ENCODE measurements at places on chromosomes 13 and 19. TPM values are rescaled to one million over a fixed set of nuclear protein-coding genes. Genes with fewer than 3 reads are reported as not detected.
A peak's percentile ranks its signal among the peaks of the same experiment; 100 is the strongest.

DNA sequence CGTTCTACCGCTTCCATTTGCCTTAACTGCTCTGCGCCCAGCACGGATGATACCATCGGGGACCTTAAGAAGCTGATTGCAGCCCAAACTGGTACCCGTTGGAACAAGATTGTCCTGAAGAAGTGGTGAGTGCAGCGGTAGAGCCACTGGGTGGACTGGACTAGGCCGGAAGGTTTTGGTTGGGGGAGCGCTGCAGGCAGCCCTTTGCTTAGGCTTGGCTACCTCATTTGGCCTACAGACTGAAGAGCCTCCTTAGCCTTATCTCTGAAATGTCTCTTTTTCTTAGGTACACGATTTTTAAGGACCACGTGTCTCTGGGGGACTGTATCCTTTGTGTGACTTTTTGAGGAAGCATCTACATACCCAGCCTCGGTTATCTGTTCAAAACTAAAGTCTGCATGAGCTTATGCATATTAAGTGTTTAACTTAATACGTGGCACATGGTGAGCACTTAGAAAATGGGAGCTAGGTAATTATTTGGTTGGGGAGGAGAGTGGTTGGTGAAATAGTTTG is 889 bp downstream of the UBL5 start:
- no peak for DNase-seq

PALM gene
- polyA plus RNA-seq = 59.7 TPM

- DNase-seq = peak; percentile 55
These were observed 11.0 kb downstream of the CYTH2 start for GRCh38 chr19:48480183-48480557.

- DNase-seq = no peak
These were observed at the start of gene PCDH8 for GRCh38 chr13:52848455-52849195. Gene PCDH8 (minus strand): TSS chr13:52848640. CDS start chr13:52848436, 204 bp downstream.

DNA sequence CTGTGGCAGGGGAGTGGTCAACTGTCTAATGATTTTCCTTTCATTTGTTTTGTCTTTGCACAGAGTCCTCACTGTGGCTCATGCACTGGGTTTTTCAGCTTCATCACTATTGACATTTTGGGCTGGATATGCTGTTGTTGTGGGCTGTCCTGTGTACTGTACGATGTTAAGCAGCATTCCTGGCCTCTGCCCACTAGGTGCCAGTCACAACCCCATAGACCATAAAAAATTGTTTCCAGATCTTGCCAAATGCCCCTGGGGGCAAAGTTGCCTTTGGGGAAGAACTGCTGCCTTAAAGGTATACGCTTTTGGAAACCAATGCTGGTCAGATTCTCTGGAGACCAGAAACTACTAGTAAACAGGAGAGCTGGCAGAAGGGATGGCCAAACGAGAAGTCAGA is 310.4 kb downstream of the SPRY2 start:
- no peak for DNase-seq

GRCh38 chr19:5951338-5951861 is 26.5 kb downstream of the RANBP3 start:
- peak; percentile 77 for DNase-seq

- no peak for DNase-seq
These were observed 4.3 kb downstream of the ZGLP1 start for GRCh38 chr19:10305139-10305806.

GRCh38 chr19:7908742-7909461 is 5.2 kb downstream of the MAP2K7 start:
- no peak for DNase-seq

ALOX5AP gene
- 3.5 TPM for polyA plus RNA-seq

DNA sequence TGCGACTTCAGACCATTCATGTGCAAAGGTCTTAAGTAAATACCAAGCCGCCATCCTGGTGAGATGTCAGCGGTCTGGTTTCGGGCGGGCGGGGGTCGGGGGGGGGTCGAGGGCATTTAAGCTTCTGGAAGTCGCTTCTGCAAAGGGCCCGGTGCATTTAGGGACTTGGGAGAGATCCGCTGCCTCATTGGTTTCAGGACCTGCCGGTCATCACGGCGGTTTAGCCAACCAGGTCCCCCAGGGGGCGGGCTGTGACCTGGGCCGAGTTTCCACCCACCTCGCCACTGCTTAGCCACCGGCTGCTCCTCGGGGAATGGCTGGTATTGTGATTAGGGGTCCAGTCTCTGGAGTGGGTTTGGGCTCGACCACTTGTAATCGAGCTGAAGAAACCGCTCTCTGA is 7.8 kb downstream of the ANKLE1 start:
- peak; percentile 85 for DNase-seq

TDRD3 gene
- polyA plus RNA-seq = 43.4 TPM

- peak; percentile 17 for DNase-seq
These were observed 634 bp upstream of the DIAPH3 start for GRCh38 chr13:60164234-60164889.

- DNase-seq = no peak
These were observed 277.0 kb downstream of the ZNF536 start for GRCh38 chr19:30648866-30649862.

GRCh38 chr13:73268306-73268705 is 209.5 kb downstream of the KLF5 start:
- DNase-seq = no peak

IGSF23 gene
- polyA plus RNA-seq = not detected

FKBP8 gene
- polyA plus RNA-seq = 232 TPM

DNA sequence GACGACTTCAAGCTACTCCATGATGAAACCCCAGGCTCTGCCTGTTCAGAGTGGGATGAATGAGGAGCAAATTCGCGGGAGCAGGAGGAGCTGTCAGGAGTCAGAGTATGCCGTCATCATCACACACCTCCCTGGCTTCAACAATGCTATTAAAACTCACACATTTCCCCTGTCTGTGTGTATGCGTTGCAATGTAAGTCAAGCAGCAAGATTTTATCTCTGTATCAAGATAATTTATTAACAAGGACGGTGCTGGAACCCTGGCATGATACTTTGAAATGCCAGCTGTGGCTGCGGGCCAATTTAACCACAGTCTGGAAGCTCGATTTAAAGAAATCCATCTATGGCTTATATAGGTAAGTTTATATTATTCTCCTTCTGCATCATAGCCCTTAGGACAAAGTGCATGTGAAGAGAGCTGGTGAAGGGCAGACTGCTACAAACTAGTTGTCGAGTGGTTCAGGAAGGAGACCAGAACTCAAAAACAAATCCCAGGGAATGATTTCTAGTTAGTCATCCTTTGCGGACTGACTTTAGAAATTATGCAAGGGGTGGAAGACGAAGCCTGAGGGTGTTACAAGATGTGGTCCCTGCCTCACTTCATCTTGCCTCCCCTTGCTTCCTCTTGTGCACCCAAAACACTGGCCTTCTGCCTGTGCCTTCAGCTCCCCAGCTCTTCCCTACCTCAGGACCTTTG is 486.5 kb downstream of the COG6 start:
- DNase-seq = no peak
